ENCODE measurements at places on chromosomes 5 and 9. TPM values are rescaled to one million over a fixed set of nuclear protein-coding genes. Genes with fewer than 3 reads are reported as not detected.

The NR6A1 gene
- 4.0 TPM for total RNA-seq

The C9orf152 gene
- total RNA-seq = not detected

The FAM221B gene
- not detected for total RNA-seq

The PRDM9 gene
- not detected for total RNA-seq

The LHX6 gene
- not detected for total RNA-seq

The ZDHHC12 gene
- total RNA-seq = 53.7 TPM

The IQGAP2 gene
- 78.0 TPM for total RNA-seq

The THBS4 gene
- 6.7 TPM for total RNA-seq

The AP3S1 gene
- total RNA-seq = 58.7 TPM

The WDR31 gene
- total RNA-seq = 1.4 TPM

- no peak for DNase-seq
Observed at GRCh38 chr9:68808338-68808890, 103.4 kb downstream of the PIP5K1B start.

DNA sequence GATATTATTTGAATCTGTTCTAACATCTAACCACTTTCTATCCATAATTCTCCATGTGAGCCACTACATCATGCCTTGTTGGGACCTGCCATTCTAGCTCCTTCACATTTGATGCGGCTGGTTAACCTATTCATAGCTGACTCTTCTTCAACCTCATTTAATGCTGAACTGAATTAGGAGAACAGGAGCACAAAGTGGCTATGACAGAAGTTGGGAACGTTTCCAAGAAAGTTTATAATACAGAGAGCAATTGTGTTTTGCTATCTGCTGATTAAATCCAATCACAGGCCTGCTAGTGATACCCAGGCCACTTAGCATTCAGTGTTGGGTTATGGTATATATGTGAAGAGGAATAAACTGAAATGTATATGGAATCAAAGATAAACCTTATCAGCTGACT, 440.3 kb downstream of the PTPRD start:
- DNase-seq = no peak

DNA sequence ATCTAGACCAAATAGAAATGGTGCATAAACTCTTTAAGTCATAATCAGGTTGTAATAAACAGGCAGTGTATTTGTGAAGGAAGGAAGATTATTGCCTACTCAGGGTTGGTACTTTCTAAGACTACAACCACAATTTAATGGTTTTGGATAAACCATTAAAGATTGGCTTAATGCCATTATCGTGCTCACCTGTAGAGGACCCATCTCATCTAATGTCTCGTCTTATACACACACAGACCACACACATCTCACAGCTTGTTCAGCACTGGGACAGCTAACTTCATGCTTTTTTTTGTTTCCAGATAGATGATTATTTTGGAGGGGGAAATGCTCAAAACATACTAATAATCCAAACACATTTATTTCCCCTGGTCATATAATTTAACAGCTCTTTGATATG, 175.7 kb upstream of the SLC12A2 start:
- DNase-seq = no peak

DNA sequence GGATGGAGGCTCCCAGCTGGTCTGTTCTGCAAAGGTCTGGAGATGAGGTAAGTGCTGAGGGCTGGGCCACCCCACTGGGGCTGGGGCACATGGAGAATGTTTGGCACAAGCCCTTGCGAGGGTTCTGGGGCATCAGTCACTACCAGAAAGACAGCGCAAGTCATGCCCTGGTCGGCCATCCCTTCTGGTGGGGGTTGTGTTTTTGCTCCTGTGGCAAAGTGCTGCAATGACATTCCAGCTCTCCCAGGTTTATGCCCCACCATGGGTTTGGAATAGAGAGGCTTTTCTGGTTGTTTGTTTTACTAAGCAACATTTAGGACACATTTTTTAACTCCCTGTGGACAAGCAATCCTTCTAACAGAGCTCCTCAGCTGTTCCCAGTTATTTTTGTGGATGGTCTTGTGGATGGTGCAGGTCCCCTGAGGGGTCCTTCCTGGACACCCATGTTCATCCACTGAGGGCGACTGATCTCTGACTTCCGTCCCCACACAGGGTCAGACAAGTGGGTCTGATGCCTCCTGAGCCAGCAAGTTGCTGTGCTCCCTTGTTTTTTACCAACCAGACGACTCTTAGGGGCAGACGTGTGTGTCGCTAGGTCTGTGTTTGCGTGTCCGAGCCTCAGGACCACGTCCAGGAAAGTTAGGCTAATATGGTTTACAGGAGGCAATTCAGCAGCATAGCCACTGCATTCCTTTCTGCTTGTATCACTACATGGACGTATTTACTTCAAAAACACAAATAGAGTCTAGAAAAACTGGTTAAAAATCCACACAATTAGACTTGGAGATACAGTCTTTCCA, 64.9 kb upstream of the ECM2 start:
- DNase-seq = no peak

GRCh38 chr5:67879620-67880510, 335.7 kb upstream of the PIK3R1 start:
- no peak for DNase-seq

DNA sequence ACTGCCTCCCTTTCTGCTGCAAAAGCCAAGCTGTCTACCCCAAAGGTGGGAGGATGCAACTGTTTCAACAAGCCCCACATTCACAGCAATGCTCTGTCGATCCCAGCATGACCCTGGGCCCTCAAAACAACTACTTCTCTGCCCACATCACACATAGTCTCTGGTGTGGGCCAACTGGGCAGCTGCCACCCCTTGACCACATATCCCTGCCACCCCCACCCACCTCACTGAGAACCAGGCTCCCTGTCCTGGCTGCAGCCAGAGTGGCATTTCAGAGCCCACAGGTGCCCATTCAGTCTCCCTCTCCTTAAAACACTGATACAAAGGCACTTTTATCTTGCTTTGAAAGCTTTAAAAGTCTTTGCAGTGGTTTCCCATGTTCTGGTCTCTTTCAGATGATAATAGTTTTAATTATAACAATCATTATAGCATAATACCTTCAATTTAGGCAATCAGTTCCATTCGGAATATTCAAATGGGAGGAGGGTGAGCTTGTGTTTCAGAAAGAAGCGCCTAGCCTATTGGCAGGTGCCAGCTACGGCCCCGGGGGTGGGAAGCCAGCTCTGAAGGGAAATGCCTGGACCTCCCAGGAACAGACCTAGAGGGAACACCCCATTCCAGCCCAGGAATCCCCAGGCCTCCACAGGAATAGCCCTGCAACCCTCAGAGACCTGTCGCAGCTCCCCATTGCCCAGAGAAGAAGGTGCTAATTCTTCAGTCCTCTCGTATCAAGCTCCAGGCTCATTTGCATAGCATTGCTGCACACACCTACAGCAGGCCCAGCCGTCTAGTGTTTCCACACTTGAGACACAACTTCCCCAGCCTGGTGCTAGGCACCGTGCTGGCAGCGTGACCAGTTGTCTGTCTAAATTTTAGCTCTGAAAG, 90.8 kb downstream of the C5orf15 start:
- no peak for DNase-seq

GRCh38 chr5:87097664-87098063, 170.0 kb upstream of the RASA1 start:
- DNase-seq = no peak

GRCh38 chr5:8381972-8382371, 513.0 kb downstream of the MTRR start:
- no peak for DNase-seq

- no peak for DNase-seq
Observed at GRCh38 chr9:123287639-123288038, 19.3 kb upstream of the STRBP start.

- DNase-seq = no peak
Observed at GRCh38 chr5:35230038-35230611, at the start of gene PRLR. Gene PRLR (minus strand): TSS chr5:35230487. CDS start chr5:35089620, 140,867 bp downstream.

GRCh38 chr5:138032028-138032571, 779 bp downstream of the FAM13B start:
- peak; percentile 66 for DNase-seq

- DNase-seq = no peak
Observed at GRCh38 chr5:60810438-60811085, 33.5 kb downstream of the ELOVL7 start.

GRCh38 chr5:76855961-76856360, 6.1 kb downstream of the S100Z start:
- DNase-seq = peak; percentile 27

DNA sequence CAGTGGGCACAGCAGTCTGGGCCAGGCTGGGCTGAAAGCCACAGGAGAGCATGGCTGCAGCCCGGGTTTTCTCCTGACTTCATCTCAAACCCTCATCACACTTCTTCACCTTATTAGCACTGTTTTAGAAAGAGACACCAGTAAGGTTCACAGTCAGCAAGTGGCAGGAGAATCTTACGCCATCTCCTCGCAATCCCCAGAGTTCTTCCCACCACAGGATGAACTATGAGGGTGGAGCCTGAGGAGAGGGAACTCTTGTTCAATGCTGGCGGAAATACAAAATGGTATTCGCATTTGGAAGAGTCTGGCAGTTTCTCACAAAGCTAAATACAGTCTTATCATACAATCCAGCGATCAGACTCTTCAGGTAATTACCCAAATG, 14.7 kb downstream of the BICD2 start:
- no peak for DNase-seq

- DNase-seq = no peak
Observed at GRCh38 chr5:133582971-133583370, 29.4 kb downstream of the FSTL4 start.

GRCh38 chr9:72743836-72744235, 209.0 kb downstream of the ALDH1A1 start:
- DNase-seq = no peak

DNA sequence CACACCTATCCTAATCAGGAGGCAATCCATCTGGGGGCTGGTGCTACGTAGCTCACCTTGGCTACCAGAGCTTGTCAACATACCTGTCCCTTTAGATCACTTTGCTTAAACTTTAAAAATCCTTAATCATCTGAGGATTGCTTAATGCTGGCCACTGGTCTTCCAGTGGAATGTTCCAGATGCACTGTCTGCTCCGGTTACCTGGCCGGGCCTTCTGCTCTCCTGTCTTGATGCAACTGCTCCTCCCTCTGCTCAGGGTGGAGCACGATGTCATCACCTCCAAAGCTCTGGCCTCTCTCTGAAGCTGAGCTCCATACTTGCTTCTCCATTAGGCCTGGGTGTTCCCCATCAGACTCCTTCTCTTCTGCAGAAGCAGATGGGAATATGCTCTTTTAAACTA, 106.5 kb upstream of the OTULINL start:
- DNase-seq = no peak

Data from activated T-cell treated with anti-CD3 and anti-CD28 coated beads, Interleukin-2, amount 50 U/mL, for 72 hours (primary cell).